ENCODE measurements at places on chromosomes 7 and 10.

- DNase-seq: no peak
Measured at GRCh38 chr10:14416308-14416700, 85.6 kb upstream of the FRMD4A start.

GRCh38 chr7:125678771-125679170, 749.1 kb upstream of the POT1 start:
- DNase-seq: no peak

DNA sequence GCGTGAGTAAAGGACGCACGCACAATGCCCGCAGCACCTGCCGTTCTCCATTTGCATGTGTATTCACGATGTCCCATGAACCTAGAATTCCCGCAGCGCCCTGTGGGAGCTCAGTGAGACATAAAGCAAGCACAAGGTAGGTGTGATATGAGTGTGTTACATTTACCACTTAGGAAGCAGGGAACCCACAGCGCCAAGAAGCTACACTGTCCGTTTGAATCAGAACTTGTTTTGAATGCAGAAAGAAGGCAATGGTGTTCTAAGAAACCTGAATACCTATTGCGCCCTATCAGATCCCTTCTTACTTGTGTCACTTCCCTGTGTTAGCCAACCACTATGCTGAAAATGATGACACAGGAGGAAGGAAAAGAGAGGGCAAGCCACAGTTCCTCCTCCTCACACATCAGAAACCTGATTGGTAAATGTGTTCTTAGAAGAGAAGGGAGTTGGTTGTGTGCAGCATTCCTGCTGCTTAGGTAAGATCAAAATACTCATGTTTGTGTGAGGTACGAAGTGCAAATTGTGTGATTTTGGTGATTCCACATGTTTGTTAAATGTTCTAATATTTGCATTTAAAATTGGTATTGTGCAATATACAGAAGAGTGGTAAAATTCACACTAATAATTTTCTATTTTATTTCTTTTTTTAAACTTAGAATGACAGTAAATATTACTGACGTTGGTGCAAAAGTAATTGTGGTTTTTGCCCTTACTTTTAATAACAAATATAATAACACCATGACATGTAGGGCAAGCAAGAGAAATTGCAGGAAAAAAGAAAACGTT, 185.4 kb downstream of the SEC23IP start:
- no peak for DNase-seq

- DNase-seq: no peak
Measured at GRCh38 chr7:84820481-84820880, 366.4 kb downstream of the SEMA3D start.

GRCh38 chr7:99453105-99453504, 12.9 kb downstream of the ATP5MF start:
- DNase-seq: no peak

DNA sequence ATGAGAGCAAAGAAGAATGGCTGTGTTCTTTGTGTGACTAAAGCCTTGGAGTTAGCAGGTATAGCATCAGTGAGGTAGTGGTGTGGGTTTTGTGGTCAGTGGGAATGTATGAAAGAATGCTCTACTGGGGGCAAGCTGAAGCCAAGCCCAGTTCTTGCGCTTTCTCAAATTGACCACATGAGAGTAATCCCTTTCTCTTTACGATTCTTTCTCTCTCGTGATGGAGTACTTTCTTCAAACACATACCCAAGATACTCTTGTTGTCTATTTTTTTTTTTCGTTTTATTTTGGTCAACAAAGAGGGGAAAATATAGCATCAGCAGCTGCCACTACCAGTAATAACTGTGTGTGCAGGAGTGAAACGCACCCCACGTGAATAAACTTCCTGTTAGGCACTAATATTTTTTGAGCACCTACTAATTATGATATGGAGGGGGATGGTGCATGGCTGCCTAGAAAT, 8.4 kb upstream of the PANK1 start:
- no peak for DNase-seq

DNA sequence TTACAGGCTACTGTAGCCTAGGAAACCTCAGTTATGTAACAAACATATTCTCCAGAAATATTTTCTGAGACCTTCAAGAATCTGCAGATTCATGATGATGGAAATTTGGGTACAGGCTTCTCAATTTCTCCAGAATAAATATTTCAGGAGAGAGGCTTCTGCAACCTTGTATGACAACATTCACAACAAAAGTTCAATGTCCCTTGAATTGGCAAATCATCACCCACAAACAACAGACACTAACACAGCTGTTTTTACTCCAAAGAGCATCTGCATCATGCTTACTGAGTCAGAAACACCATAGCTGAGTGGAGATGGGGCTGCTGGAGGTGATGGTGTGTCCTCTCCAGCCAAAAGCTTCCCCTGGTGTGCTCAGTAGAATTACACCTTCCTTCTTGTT, 9.3 kb upstream of the COBL start:
- no peak for DNase-seq

DNA sequence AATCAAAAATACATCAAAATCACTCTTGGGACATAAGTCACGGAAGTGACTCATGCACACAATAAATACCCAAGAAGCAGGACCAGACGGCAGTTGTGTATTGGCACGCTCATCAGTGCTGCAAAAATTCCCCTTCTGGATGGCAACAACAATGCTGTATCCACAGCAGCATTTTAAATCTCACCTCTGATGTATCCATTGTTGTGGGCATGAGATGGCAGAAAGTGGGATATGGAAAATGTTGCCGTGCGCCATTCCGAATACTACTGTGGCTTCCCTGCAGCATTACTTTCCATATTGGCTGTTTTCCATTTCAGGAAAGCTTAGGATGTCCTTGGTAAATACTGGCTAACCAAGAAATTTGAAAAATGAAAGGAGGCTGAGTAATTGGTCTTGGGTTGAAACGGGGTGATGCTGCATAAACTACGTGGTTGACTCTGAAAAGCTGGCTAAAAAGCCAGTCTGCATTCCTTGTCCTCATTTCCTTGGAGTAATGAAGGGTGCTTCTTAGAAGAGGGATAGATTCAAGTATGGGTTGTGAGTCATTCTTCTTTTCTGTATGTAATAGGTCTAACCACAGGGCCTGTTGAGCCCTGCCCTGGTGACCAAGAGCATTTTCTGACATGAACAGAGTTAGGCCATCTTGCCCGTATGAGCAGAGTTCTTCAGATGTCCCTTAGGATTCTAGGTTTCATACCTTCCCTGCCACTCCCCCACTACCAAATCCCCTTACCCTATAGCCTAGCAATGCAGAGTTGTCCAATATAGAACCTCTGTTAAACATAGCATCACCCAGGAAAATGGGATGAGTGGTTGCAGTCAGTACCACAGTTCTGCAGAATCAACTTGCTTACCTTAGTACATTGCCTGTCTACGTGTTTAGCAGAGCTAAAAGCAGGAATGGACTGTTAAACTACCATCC, 36.3 kb upstream of the TOMM7 start:
- DNase-seq: no peak

DNA sequence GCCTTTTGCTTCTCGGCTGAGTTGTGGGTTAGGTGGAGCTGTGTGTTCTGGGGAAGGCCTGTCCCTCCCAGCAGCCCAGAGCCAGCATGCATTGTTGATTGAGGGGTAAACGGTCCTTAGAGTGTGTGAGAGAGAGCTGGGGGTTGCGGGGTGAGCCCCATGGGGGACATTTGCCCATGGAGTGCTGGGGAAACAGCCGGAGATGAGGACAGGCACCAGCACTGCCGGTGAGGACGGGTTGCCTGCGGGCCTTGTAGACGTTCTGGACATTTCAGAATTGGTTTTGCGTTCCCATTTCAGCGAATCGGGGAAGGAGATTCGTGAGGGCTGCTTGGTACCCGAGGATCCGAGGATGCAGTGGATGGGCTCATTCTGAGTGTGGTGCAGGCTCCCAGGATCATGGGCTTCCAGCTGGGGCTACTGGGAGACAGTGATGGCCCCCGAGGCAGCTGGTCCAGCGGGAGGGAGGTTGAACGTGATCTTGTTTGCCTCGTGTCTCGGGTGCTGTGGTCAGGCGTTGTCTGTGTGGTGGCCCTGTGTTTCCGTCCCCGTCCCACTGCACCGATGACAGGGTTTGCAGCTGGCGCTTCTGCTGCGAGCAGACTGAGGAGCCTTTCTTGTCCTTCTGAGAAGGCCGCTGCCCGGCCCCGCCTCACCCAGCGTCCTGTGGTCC, 113.9 kb downstream of the CYTH3 start:
- DNase-seq: no peak

- no peak for DNase-seq
Measured at GRCh38 chr7:69373171-69374043, 224.9 kb upstream of the AUTS2 start.

DNA sequence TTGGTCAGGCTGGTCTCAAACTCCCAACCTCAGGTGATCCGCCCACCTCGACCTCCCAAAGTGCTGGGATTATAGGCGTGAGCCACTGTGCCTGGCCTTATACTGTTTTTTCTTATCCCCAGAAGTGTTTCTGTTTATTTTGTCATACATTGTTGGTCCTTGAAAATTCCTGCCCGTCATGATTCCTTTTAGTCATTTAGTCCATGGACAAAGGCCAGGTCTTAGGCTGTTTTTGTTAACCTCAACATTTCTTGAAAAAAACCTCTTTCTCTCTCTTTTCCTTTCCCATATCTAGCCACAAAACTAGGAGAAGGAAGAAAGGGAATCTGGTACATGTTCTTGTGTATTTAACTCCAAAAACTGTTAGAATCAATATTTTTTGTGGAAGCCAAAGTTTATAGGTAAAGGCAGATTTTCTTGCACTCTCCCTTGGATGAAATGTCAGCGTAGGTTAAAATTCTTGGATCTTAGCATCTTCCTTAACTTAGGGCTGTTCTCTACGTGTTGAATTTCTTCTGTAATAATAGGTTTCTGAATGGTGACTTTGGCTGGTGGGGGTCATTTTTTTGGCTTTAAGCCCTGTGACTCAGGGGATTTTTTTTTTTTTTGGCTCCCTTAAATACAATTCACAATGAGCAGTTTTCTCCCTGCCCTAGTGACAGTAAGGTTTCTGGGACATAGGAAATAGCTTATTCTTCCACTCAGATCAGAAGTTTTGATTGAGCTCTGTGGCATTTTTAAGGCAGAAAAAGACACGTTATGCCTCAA, 500.8 kb downstream of the AUTS2 start:
- DNase-seq: no peak

DNA sequence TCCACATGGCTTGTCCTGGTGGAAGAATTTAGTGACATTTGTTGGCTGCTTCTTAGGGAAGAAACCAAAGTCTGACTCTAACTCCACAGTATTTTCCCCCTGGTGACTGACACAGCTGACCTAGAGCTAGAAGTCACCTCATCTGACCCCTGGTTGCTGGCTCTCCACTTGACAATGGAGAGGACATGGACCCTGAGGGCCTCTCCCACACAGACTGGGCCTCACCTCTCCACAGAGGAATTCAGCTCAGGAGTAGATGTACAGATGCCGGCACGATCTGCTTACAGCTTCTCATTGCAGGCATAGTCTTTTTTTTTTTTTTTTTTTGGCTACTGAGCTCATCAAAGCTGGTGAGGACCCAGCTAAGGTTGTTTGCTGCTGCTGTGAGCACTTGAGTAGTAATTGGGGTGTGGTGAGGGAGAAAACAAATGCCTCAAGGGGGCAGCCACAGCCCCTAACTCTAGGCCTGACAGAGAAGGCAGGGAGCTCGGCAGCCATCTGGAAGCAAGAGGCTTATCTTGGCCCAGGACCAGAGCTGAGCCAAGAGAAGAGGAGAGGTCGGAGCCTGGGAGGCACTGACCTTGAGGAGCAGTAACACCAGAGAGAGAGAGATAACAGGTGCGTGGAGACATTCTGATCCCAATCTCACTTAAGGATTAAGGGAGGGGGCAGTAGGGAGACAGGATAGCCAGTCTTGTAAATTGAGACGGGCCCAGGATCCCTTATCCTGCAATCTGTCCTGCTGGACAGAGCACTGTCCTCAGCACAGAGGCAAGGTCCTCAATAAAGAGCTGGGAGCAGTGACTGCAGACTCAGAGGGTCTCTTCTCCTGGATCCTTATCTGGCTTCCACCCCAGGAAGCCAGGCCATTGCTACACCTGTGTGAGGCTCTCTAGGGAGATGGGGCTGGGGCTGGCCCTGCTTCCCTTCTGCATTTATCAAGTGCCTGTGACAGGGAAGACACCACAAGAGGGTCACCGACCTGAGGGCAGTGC, 9.4 kb downstream of the PRSS58 start:
- no peak for DNase-seq

DNA sequence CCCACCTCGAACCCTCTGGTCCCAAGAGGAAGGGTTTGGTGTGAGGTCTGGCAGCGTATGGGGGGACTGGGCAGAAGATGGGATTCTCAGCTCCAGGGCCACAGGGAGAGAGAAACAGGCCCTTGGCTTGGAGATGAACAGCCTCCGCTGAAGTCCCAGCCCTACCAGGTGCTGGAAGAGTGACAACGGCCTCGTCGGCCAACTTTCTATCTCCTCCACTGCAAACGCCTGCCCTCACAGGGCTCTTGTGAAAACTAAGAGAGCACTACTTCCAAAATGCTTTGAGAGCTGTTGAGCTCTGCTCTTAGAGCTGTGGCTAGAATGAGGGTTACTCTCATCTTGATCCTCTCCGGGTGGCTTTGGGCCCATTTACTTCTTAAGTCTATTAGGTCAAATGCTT, 63.5 kb downstream of the AFAP1L2 start:
- DNase-seq: no peak

GRCh38 chr7:64521409-64521984, 41.4 kb downstream of the ZNF680 start:
- no peak for DNase-seq

- DNase-seq: no peak
Measured at GRCh38 chr7:99196536-99197258, 11.2 kb downstream of the KPNA7 start.

DNA sequence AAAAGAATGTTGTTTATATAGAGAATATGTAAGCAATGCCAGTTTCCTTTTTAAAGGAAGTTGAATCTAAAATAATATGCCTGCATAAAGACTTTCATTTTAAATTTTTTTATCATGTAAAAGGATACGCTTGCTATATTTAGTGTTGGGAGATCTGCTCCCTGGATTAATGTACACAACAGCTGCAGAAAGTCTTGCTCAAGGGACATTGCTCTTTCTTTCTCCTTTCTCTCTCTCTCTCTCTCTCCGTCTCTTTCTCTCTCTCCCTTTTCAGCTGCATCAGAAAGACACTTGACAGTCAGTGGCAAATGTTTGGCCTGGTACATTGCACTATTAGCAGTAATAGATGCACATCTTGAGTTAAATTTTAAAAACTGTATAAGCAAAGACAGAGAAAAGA, 739 bp downstream of the MYPN start:
- DNase-seq: no peak

- no peak for DNase-seq
Measured at GRCh38 chr7:98729121-98729520, 112.0 kb downstream of the NPTX2 start.

DNA sequence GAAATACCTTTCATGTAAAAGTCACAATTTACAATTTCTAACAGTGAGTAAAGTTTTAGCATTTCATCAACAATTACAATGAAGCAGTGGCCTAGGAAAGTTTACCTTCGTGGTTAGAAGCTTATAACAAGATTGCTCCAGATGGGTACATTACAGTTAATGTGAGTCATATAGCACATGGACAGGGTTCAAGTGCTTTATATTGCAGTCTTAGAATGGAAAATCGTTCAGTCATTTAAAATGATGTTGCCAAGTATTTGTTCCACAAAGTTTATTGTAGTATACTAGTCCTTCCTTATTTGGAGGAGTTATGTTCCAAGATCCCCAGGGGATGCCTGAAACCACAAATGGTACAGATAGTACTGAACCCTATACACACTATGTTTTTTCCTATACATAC, 174.6 kb upstream of the TARP start:
- DNase-seq: no peak
